CD4-positive, alpha-beta T cell treated with Interleukin-4 for 4 hours (primary cell): ENCODE measurements at places on chromosomes 4 and X.
A peak's percentile ranks its signal among the peaks of the same experiment; 100 is the strongest.

GRCh38 chr4:41322617-41323016 is 65.9 kb downstream of the UCHL1 start:
- no peak for DNase-seq

DNA sequence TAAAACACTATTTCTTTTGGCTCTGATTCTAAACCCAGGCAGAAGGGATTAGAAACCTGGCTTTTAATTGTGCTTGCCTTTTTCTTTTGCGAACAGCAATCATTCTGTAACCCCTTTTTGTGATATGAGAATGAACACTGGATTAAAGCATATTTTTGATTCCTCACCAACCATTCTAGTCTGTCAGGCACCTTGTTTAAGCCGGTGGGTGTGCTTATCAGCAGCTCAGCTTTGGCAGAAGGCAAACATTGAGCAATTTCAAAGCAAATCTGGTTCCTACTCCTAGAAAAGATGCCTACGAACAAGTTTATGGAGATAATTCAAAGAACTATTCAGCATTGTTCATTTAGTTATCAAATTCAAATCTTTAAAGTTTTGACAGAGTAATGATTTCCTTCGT is 265.1 kb upstream of the FAM241A start:
- DNase-seq = no peak

DNA sequence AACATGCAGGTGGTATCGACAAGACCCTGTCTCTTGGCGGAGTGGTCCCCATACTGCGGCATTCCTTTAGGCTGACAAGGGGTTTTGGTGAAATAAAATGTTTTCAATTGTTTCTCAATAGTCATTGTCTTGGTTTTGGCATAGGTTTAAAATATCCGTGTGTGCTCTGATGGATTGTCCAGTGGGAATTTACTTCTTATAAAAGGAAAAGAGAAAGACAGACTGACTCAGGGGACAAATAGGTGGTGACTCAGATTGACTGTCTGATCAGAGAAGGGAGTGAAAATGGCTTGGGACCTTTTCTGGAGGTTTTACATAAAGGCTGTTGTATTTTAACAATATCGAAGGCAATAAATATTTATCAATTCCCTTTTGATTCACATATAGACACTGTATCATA is 129.8 kb downstream of the SORBS2 start:
- no peak for DNase-seq

DNA sequence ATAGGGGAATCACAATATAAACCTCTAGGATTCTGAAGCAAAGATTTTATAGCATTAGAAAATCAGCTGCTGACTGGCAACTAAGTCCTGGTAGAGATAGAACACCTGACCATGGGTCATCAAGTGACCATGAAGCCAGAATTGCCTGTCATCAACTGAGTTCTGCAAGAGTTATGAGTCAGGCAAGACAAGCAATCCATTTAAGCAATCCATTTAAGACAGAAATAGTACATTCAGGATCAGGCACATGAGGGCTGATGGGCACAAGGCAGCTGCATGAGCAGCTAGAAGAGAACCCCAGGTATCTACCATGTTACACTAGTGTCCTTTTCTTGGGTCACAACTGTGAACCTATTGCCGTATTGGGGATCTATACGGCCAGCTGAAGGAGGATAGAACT is 98.9 kb downstream of the SPRY1 start:
- DNase-seq = no peak

GRCh38 chr4:143025081-143025704 is 159.5 kb upstream of the USP38 start:
- DNase-seq = no peak

DNA sequence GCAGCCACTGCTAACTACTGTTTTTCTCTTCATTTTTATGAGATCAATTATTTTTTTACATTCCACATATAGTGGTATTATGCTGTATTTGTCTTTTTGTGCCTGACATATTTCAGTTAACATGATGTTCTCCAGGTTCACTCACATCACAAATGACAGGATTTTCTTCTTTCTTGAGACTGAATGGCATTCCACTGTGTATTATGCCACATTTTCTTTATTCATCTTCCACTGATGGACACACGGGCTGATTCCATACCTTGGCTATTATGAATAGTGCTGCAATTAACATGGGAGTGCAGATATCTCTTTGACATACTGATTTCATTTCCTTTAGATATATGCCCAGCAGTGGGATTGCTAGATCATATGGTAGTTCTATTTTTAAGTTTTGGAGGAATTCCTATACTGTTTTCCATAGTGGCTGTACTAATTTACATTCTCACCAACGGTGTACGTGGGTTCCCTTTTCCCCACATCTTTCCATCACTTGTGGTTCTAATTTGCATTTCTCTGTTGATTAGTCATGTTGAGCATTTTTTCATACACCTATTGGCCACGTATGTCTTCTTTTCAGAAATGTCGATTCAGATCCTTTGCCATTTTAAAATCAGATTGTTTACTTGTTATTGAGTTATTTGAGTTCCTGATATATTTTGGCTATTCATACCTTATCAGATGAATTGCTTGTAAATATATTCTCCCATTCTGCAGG is 14.9 kb upstream of the ZCCHC4 start:
- DNase-seq = no peak

DNA sequence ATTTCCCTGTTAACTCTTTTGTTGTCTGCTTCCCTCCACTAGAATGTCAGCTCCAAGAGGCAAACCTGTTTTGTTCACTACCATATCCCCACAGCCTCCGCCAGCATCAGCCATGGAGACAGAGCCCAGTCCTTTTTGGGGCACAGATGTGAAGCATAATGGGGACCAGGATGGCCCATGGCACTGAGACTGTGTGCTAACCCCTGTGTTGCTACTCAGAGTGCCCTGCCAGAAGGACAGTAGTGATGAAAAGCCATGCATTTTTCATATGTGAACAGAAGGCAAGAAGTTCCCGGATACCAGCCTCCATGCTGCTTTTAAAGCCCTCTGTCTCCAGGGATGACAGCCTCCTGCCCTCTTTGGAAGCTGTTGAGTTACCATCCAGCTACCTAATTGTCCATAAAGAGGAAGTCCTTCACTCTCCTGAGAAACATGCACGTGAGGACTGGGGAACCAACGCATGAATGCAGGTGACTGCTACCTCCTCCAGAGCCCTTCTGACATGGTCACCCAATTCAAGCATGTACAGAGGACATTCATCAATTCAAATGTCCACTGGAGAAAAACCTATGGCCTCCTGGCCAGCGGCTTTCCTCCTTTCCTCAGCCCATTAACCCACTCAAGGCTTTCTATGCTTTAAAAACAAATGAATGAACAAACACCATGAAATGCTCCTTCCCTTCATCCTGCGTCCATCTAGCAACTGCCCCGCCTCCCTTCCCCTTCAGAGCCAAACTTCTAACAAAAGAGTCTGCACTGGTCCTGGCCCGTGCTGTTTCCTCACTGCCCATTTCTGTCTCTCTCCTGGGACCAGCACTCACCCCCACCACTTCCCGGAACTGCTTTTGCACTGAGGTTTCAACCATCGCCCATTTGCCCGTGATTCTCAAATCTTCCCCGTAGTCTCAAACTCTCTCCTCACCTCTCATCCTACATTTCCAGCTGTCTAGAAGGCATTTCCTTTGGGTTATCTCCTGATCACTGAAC is 18.0 kb downstream of the PNMA6F start:
- DNase-seq = no peak

DNA sequence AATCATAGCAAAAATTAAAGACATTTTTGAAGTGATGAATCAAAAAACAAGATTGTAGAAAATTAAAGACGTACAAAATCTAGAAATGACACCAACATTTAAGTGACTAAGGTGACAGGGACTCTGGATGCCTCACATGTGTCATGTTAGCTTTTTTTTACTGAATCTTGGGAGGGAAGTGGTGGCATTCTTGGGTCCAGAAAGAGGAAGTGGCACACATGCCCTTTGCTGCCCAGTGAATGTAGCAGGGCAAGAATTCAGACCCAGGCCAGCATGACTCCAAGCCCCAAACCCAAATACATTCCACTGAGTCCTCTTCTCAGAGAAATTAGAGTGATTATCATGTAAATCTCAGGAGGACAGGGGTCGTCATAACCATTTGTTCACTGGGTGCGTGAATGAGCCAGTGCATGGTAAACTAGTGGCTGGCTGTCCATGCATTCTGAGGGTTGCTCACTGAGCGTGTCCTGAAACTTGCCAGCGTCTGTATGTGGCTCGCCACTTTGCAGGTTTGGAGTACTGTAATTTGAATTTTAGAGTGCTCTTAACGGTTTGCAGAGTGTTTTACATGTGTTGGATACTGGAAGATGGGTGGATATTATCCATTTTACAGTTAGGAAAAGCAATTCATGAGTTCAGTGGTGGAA is 55.4 kb upstream of the TBC1D14 start:
- DNase-seq = no peak

DNA sequence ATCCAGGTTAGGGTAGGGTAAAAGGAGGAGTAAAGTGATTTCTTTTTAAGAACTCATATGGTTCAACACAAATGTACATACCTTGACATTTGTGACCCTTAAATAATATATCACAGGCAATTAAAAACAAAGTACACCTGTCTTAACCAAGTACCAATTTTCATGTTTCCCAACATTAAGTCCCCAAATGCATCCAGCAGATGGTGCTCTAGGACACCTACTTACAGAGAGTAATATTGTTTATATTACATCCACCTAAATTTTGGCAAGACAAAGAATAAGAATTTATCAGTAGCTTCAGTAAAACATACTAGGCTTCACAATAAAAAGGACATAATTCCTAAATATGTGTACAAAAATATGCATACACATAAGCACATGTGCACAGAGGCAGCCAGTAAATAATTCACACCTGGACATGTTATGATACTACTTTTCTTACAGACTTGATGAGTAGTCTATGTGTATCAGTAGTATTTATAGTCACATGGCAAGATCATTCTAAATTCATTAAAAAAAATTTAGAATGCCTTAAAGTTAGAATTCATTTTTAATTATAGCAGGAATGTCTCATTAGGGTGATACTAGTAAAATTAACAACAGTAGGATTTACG is 219.7 kb downstream of the DCLK2 start:
- peak; percentile 8 for DNase-seq

GRCh38 chr4:54144661-54145171 is 44.8 kb downstream of the GSX2 start:
- no peak for DNase-seq

DNA sequence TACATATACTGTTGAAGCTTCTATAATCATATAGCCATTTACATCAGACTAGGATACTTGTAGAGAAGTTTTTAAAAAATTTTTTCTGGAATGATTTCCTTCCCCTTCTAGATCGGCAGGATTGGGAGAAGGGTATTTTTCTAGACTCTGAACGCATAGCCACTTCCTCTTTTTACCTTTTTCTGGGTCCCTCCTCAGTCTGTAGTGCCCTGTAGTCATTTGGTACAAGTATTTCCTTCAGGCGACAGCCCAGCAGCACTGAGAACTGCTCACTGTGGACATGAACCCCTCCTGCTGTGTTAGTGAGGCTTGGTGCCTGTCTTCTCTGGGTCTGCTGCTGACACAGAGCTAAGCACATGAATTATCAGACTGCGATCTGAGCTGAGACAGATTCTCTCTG is 255.4 kb downstream of the ARHGAP10 start:
- no peak for DNase-seq

DNA sequence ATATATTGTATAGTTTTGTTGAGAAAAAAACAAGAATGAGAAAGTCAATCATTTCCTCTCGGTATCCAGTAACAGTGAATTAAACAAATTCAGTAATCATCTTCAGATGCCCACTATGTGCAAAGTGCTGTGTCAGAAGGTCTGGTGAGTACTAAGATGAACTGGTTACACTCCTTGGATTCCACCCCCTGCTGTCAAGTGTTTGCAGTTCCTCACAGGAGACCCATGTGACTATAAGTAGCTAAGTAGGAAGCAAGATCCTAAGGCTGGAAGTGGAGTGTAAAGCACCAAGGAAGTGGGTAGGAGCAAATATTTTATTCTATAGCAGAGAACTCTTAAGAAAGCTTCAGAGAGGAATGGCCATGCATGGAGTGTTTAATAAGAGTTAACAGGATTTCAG is 73.6 kb downstream of the SNX25 start:
- DNase-seq = no peak

- no peak for DNase-seq
Measured at GRCh38 chr4:85951099-85951498, 408.8 kb downstream of the MAPK10 start.

DNA sequence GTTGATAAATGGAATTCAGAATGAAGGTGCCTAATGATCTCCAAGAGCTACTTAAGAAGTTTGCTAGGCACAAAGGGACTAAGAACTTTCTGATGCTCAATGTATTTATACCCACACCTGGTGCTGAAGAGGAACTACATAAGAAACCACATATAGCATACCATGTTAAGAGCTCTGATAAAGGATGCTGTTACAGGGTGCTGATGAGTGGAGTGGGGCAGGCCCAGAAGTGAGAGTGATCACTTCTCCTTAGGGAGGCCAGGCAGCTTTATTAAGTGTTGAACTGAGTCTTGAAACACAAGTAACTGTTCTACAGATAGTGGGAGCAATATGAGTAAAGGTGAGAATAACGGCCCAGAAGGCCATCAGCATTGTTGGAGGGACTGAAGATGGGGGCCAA is 68.3 kb upstream of the CHRDL1 start:
- DNase-seq = no peak

GRCh38 chrX:139290310-139290709 is 240.2 kb upstream of the F9 start:
- DNase-seq = no peak
